ENCODE measurements at places on chromosomes 11 and 22.

- no peak for DNase-seq
Measured at GRCh38 chr11:1201395-1202153, 21.3 kb upstream of the MUC5B start.

DNA sequence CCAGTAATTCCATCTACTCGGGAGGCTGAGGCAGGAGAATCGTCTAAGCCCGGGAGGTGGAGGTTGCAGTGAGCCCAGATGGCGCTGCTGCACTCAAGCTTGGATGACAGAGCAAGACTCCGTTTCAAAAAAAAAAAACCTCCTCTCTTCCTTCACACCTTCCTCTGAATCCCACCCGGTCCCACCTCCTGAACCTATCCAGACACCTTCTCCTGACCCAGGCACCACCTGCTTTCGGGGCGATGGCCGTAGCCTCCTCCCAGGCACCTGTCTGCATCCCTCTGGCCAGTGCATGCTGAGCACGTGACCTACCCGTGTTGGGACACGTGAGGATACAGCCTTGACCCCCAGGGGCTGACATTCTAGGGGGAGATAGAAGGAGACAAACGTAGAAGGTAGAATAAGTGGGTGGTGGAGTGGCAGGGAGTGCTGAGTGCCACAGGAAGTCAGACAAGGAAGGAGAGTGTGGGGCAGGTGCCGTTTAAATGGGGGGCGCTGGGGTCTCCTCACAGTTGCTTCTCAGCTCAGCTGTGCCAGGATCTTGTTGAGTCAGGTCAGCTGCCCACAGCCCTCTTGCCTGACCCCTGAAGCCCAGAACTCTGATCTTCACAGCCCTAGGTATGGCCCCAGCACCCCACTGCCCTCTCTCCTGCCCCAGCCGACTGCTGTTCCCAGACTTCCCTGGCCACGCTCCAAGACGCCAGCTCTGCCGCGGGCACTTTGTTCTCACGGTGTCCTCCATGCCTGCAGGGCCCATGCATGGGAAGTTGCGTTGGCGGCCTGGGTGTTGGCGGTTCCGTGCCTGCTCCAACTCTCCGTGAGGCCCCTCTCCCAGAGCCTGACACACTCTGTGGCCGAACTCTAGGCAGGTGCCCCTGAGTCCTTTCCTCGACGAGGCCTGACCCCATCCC lies 1.2 kb upstream of the MIOX start:
- no peak for DNase-seq

GRCh38 chr11:102757823-102758549 lies 22.4 kb downstream of the MMP10 start:
- DNase-seq, result no peak

GRCh38 chr11:122113836-122114825 lies 1.9 kb downstream of the BLID start:
- DNase-seq, result no peak

DNA sequence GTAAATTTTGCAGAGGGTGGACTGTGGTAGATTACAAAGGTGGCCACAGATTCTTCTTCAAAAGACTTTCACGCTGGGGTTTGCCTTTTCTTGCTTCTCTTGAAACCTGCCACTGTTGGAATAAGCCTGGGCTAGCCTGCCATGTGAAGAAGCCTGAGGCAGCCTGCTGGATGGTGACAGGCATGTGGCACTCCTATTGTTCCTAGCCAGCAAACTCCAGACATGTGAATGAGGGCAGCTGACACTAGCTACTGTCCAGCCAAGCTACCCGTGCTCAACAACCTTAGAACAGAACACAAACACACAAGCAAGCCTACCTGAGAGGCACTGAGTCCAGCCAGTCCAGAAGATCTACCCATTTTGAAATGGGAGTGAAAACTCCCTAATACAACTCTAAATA lies 322.7 kb upstream of the LARGE1 start:
- no peak for DNase-seq

- DNase-seq, result no peak
Measured at GRCh38 chr22:47154621-47155081, 392.2 kb downstream of the TBC1D22A start.

- no peak for DNase-seq
Measured at GRCh38 chr22:36419912-36420882, 32.4 kb upstream of the MYH9 start.

DNA sequence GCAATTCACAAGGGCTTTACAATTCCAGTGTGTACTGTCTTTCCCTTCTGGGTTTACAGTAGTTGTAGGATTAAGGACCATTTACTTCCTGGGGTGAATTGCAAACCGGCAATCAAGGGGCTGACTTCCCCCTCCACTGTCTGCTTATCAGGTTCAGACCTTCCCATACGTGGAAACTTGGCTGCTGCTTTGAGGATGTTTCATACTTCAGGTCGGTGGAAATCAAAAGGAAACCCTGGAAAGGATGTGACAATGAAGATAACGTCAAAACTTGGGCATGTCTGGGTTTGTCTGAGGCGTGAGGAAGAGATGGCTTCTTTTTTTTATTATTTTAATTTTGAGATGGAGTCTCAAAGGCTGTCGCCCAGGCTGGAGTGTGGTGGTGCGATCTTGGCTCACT lies 2.1 kb upstream of the RTCB start:
- DNase-seq, result no peak

DNA sequence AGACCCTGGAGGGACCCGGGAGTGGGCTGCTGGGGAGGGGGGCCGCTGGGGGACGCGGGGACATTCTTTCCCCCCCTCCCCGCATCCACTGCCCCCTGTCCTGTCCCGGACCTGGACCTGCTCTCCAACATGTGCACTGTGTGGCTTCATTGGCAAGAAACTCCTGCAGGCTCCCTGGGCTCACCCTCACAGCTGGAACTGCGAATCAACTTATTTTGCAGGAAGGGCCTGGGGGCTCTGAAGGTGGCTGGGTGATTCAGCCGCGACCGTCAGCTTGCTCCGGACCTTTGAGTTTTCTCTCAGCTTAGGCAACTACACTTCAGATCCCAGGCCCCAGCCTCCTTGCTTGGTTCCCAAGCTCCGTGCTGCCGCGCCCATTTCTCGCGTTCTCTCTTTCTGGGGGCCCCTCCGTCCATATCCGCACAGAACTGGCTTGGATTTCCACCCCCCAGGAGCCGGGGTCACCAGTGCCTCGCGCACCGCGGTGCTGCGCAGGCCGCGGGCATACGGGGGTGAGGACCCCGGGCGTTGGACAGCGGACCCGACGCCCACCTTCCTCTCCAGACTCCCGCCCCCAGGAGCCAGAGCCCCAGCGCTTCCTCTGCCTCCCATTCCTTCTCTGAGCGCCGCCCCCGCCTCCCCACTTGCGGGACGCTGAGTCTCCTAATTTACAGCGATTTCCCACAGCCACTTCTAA lies 471 bp upstream of the AHNAK start:
- no peak for DNase-seq

DNA sequence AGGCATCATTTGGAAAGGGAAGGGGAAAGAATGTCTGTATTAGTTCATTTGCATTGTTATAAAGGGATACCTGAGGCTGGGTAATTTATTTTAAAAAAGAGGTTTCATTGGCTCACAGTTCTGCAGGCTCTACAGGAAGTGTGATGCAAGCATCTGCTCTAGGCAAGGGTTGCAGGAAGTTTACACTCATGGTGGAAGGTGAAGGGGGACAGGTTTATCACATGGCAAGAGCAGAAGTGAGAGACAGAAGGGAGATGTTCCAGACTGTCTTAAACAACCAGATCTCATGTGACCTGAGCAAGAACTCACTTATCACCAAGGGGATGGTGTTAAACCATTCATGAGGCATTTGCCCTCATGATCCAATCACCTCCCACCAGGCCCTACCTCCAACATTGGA lies 90.6 kb downstream of the CCDC83 start:
- DNase-seq, result no peak

DNA sequence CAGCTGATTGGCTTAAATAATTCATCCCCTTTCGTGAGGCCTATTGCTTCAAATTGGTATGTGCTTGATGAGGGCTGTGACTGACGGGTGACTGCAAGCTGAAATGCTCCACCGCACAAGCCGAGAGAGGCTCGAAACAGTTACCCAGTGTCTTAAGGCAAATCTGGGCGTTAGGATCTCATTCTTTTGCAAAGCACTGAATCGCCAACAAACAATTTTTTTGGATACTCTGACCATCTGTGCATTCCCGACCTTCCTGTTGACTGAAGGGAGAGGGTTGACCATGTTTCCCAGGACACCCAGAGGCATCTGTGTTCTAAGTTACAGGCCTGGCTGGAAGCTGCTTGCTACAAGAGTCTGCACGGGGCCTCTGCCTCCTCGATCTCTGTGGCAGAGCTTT lies 32.1 kb downstream of the CACNG2 start:
- DNase-seq, result no peak

DNA sequence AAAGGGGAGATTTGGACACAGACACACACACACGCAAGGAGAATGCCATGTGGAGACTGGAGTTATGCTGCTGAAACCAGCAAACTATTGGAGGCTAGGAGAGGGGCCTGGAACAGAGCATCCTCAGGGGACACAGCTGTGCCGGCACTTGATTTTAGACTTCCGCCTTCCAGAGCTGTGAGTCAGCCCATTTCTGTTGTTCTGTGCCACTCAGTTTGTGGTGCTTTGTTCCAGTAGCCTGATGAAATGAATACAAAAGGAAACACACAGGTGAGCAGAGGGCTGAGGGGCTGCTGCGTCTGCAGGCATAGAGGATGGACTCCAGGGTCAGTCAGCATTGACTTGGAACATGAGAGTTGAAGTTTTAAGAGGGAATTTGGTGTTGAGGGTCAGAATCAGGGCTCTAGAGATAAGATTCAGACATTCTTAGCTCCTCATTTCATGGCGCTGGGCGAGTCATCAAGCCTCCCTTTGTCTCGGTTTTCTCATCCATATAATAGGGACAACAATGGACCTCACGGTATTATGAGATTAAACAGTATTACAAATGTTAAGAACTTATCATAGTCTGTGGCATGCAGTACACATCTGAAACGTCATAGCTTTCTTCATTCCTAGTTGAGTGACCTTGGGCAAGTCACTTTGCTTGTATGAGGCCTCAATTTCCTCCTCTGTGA lies 191.0 kb downstream of the MIAT start:
- DNase-seq, result no peak

DNA sequence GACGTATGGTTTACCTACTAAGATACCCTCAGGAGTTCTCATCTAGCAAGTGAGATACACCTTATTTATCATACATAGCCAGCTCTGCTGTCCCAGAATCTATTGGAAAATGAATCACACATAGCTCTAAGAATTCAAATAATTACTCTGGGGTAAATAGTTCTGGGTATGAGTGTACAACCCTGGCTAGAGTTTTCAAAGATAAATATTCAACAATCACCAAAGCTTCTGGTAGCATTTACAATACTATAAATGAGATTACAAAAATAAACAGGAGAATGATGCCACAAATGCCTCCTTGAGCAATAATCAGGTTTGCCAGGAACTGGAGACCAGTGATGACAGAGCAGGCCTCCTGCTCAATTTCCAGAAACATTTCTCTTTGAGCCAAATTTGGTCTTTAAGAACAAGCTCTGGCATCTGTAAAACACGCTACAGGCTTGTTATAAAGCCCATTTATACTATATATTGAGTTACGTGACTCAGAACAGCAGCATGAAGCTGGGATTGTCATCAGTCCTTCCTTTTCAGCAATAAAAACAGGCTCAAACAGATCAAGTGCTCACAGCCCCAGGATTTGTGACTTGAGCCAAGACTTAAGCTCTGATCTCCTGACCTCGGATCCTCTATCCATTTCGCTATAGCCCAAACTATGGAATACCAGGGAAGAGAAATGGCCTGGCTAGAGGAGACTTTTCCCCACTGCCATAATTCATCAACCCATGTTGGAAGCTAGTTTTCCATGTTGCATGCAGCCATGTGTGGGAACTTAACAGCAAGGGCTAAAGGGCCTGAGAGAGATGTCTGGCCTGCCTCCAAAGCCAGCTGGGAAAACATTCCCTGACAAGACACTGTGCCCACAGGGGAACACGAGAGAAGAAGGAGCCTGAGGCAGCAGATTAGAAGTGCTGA lies 19.7 kb downstream of the RAB30 start:
- DNase-seq, result no peak

DNA sequence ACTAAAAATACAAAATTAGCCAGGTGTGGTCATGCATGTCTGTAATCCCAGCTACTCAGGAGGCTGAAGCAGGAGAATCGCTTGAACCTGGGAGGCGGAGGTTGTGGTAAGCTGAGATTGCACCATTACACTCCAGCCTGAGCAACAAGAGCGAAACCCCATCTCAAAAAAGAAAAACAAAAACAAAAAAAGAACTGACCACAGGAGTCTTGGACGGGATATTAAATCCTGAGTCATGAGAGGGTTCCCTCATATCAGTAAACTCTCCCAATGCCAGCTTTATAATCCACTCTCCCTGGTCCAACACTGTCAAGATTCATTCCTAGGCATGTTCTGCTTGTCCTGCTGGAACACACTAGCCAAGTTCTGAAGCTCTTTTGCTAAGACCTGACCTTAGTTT lies 61.5 kb upstream of the EP300 start:
- no peak for DNase-seq

DNA sequence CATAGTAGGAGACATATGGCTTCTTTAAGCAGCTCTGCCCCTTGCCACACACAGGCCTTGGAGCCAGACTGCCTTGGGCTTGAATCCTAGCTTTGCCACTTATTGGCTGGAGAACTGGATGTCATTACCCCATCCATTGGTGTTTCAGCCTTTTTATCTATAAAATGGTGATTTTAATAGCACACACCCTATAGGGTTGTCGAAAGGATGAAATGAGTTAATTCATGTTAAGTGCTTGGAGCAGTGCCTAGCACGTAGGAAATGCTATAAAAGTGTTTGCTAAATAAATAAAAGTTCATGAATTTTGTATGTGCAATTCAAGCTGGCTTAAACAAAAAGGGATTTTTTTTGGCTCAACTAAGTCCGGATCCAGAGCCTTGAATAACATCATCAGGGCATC lies 120.7 kb downstream of the TIMP3 start:
- DNase-seq, result no peak

GRCh38 chr11:75891947-75892739 lies 77.1 kb downstream of the UVRAG start:
- DNase-seq, result no peak

DNA sequence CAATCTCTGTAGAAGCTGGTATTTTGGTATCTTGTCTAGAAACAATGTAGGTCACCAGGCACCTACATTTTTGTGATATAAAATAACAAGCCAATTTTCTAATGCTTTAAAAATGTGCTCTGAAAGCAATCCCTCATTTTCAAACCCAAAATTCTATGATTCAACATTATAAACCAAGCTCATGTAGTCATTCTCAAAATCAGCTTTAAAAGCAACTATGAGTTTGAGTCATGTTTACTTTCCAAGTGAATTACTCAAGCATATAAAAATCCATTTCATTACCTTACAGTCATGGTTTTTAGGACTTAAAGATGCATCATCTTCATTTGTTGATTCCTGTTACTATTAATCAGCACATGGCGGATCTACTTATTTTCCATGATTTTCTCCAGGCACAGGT lies 216.4 kb downstream of the GRM5 start:
- DNase-seq, result no peak

- no peak for DNase-seq
Measured at GRCh38 chr11:13297308-13297916, 19.8 kb downstream of the BMAL1 start.

- no peak for DNase-seq
Measured at GRCh38 chr11:6572215-6572614, 31.2 kb downstream of the RRP8 start.

Measured in COR-L47 (cell line).